Amygdala (tissue), 56 donors: ENCODE measurements at places on chromosomes 7 and 10.

DNA sequence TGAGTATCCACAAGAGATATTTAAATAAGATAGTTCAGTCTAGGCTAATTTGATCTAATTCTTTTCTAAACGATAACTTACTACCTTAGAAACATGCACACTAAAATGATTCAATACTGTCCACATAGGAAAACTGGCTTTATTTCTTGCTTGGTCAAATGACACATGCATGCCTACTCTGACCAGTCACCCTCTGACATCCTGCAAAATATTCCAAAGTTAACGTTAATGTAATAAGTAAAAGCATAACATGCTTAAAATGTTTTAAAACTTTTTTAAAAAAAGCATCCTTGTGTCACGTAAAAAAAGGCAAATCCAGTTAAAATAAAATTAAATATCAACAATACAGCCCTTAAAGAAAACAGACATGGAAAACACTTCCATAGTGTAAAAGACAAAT is 70.2 kb downstream of the UBE2H start:
- DNase-seq = no peak

- DNase-seq = no peak
Measured at GRCh38 chr10:131746785-131747184, 154.0 kb upstream of the PPP2R2D start.

DNA sequence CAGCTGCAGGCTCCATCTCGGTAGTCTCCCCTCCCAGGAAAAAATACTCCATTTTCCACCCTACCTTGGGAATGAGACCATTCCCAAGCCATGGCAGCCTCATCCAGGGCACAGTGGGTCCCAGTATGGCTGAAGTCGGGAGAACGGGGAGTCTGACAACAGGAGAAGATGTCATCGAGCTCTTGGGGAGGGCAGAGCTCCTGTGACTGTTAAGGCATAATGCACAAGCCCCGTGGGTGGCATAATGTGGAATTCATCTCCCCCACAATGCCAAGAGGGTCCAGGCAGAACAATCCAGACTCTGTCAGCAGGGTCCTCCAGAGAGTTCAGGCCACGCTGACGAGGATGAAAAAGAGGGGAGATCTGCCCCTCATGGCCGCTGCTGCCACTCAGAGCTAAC is 279.4 kb downstream of the PLXNA4 start:
- no peak for DNase-seq

DNA sequence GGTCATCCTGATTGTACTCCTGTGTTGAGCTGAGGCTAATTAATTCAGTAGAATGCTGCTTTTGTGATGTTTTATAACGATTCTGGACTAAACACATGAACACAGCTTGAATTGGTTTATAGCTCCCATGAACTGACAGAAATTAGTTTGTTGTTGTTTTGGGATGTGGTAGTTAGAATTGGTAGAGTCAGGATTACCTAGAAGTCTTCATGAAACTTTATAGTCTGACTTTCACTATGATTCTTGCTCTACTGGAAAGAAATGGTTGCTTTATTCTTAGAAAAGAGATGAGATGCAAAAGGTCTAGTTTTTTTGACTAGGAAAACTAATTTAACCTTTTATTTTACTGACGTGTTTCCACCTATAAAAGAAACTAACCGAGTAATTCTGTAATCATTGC is 23.4 kb upstream of the TRUB1 start:
- DNase-seq = no peak
